ENCODE measurements at places on chromosomes 4 and X.
A peak's percentile ranks its signal among the peaks of the same experiment; 100 is the strongest.

DNA sequence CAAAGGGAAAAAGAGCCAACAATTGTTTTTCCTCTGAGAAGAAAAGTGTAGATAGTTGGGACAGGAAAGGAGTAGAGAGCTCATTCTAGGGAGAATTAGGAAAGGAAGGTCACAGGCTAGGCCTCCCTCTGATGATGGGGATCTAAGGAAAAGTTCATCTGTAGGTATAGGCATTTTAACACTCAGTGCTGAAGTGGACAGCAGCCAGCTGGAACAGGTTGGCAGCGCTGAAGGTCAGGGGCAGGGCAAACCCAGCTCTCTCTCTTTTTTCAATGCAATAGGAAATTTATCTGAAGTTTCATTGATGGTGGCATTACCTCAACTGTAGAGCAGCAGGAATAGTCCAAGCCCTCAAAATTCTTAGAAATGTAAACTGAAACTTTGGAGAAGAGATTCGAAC lies 98.5 kb upstream of the ETNPPL start:
- DNase-seq = peak; percentile 36

- DNase-seq = no peak
Measured at GRCh38 chr4:16884673-16885460, 13.6 kb downstream of the LDB2 start.

DNA sequence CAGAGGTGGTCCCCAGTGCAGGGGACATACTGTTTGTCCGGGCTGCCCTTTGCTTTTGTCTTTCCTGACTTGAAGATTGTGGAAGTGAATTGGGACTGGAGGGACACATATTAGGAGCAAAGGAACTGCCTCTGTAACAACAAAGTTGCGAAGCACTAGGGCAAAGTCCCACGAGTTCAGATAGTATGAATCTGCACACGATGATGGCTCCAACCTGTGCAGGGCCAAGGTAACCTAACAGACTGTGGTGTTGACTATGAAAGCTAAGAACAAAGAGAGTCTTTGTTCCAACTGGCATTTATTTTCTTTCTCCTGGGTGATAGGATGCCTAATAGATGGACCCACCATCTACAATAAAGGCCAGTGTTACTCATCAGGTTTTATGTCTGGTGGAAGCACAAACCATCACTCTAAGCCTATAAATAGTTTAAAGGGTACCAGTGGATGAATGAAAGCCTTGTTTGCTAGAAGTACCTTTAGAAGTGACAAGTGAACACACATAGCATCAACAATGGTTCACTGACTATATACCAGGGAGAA lies 71.8 kb downstream of the TMA16 start:
- peak; percentile 44 for DNase-seq

GRCh38 chr4:109559625-109559982 lies 442 bp upstream of the MCUB start:
- DNase-seq = no peak

DNA sequence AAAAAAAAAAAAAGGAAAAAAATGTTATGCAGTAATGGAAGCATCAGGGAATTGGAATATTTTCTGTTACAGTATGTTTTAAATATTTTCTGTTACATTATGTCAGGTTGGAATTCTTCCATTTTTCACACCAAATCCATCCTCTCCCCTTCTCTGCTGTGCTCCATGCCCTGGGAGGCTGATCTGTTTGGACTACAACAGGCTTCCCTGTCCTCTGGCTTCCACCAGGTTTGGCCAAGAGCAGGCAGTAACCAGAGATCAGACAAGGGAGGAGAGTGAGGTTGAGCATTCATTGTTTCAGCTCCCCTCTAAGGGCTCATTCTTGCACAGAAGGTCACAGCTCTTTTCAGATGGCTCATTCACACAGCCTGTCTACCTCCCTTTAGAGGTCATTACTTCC lies 11.7 kb upstream of the TMEM184C start:
- DNase-seq = no peak

GRCh38 chrX:78327370-78328086 lies at the start of gene CYSLTR1:
Gene CYSLTR1 (minus strand): TSS chrX:78327611. CDS start chrX:78273746, 53,865 bp downstream.
- no peak for DNase-seq

DNA sequence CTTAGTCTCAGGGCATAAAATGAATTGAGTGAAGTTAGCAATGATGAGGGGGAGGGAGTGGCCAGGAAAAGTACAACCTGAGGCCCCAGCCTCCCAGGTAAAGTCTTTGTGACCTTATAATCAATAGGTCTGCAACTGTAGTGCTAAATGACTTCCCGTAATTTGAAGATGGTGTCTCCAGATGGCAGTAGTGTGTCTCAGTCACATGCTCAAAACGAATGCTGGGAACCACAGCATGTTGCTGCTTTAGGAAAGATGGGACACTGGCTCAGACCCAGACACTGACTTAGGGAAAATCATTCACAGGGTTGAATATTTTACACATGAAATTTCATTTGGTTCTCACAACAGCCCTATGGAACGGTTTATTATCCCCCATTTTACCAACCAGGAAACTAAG lies 10.3 kb downstream of the SRPX2 start:
- peak; percentile 23 for DNase-seq

GRCh38 chr4:89158884-89159503 lies 47.7 kb downstream of the TIGD2 start:
- peak; percentile 37 for DNase-seq

Measured in hepatocyte (in vitro differentiated cells).